ENCODE measurements at places on chromosomes 7 and 10. TPM values are rescaled to one million over a fixed set of nuclear protein-coding genes. Genes with fewer than 3 reads are reported as not detected.
A peak's percentile ranks its signal among the peaks of the same experiment; 100 is the strongest.

The GPER1 gene
- 11.1 TPM for total RNA-seq

The BHLHA15 gene
- 0.81 TPM for total RNA-seq

The TAS2R41 gene
- not detected for total RNA-seq

The PNLIPRP1 gene
- not detected for total RNA-seq

The FXYD4 gene
- 1.1 TPM for total RNA-seq

The ELFN1 gene
- 4.3 TPM for total RNA-seq

The GNGT1 gene
- not detected for total RNA-seq

DNA sequence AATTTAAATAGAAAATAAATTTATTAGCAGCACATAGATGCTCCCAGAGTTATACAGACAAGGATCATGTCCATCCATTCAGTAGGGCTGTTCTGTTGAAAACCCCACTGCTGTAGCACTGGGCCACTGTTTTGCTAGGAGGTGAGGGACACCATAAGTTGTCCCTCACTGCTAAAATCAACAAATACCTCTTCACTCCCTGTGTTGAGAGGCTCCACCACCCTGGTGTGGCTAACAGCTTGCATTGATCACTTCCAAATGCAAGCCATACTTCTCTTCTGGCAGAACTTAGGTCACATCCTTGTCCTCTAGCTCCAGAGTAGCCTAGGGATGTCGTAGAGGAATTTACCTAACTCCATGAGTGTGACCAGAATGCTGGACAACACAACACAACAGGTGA, 55.4 kb downstream of the MDFIC start:
- H3K4me1 ChIP-seq, result peaks cover 20% of the 10 kb centered on the region
- peaks cover 7% of the 10 kb centered on the region for H3K36me3 ChIP-seq
- H3K27me3 ChIP-seq, result no peaks in the 10 kb centered on the region
- H3K4me3 ChIP-seq, result no peak overlapping the region

GRCh38 chr7:66523409-66523808, 105.3 kb upstream of the KCTD7 start:
- H3K4me1 ChIP-seq, result no peaks in the 10 kb centered on the region
- H3K27ac ChIP-seq, result no peak overlapping the region
- DNase-seq, result no peak
- H3K36me3 ChIP-seq, result no peaks in the 10 kb centered on the region
- no peak overlapping the region for H3K4me3 ChIP-seq

DNA sequence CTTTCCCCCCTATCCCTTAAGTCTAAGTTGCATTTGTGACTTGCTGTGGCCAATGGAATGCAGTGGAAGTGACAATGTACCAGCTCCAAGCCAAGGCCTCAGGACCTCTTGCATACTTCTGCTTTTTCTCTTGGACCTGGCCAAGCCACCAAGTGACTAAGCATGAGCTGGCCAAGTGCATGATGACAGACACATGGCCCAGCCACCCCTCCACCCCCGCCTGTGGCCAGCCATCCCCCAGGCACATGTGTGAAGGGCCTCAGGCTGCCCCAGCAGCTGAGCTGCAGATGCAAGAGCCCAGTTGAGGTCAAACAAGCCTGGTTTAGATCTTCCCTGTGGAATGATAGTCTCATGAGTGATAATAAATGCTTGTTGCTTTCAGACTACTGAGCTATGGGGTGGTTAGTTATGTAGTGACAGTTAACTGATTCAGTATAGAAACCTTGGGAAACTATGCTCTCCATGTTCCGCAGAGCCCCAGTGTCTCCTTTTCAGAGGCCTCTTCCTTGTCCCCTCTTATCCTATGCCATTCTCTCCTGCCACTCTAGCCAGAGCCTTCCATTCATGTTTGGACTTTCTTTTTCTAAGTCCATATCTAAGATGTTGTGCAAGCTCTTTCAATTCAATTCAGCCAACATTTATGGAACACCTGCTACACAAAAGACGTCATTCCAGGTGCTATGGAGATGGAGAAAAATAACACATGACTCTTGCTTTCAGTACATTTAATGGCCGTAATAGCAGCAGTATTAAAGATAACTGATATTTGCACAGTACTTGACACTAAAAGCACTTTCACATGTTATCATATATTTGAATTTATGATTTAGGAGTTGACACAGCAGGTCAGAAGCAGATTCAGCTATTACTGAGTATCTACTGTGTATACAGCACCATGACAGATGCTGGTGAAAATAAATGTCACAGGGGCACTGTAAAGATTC, 55.5 kb upstream of the LOXL4 start:
- H3K36me3 ChIP-seq, result no peaks in the 10 kb centered on the region
- H3K27ac ChIP-seq, result no peak overlapping the region
- peak; percentile 89 for DNase-seq
- no peak overlapping the region for H3K4me3 ChIP-seq
- no peaks in the 10 kb centered on the region for H3K27me3 ChIP-seq
- H3K4me1 ChIP-seq, result no peaks in the 10 kb centered on the region

DNA sequence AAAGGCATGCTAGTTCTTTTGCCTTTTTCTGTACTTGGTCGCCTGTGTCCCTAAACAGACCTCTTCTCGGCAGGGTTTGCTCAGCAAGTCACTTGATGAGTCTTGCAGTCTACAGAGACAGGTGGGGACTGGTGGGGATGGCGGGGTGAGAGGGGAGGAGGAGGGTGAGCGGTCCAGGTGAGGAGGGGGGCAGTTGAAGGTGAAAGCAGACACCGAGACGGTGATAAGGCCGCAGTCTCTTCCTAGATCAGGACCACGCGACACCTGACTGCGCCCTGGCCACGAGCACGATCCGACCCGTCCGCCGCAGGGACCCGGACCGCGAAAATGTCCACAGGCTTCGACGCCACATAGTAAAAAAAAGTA, 566 bp downstream of the ASNS start:
- H3K4me3 ChIP-seq, result peak overlapping the region; percentile 76
- H3K27me3 ChIP-seq, result no peaks in the 10 kb centered on the region
- H3K27ac ChIP-seq, result peak overlapping the region; percentile 45
- no peaks in the 10 kb centered on the region for H3K36me3 ChIP-seq

DNA sequence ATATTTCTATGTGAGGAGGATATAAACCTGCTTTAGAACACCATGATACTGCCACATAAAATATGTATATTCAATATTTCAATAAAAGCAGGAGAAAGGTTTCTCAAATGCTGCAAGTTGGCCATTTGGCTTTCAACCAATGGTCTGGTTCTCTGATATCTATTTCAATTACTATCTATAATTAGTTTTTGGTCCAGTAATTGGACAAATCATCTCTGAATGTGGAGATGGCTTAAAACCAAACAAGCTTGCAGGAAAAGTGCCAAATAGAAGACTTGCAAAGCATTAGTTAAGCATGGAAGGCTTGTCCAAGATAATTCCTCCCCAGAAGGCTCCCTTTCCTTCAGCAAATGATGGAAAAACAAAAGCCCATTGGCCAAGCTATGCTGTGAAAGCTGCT, 140.1 kb downstream of the CPEB3 start:
- no peak for DNase-seq
- H3K27ac ChIP-seq, result no peak overlapping the region
- H3K4me1 ChIP-seq, result no peaks in the 10 kb centered on the region

DNA sequence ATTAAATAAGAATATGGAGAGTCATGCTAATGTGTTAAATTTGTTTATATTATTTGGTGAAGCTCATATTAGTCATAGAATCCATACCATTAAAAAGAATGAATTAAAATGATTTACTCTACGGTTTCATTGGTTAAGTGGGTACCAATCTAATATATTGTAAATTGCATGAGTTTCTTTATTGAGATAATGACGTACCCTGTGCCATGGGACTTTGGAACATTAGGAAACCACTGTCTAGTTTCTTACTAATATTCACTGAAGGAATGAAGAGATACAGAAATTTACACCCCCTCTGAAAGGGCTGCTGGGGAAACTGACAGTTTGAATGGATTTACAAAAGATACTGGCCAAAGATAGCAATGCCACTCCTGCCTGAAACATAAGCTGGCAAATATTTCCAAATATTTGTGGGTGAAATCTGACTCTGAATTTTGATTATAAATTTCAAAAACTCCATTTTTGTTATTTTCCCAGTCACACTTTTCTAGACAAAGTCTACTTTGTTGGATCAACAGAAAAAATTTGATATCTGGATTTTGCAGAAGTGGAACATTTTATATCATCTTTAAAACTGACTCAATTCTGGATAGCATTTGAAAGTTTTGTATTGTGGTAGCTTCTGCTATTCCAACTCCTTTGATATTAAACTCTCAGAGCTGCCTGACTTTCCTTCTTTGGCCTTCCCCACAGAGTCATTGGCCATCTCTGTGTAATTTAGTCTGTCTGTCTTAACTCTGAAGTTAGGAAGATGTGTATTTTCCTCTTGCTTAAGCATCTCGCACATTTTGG, 22.3 kb downstream of the MDFIC start:
- no peak overlapping the region for H3K4me3 ChIP-seq
- DNase-seq, result no peak
- H3K27me3 ChIP-seq, result no peaks in the 10 kb centered on the region
- H3K4me1 ChIP-seq, result peaks cover 23% of the 10 kb centered on the region
- H3K27ac ChIP-seq, result peak overlapping the region; percentile 47

DNA sequence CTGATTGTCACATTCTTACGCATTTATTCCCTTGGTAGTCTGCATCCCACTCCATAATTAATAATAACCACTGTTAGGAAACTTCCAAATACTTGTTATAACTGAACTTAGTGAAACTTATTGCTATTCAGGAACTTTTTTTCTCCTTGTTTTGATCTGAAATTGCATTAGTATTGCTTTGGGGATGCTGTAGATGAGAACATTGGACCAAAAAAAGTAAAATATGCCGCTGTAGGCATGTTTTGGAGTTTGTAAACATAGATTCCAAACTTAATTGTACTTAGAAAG, 1.7 kb downstream of the PPP1R9A start:
- peak overlapping the region; percentile 59 for H3K4me3 ChIP-seq
- peak overlapping the region; percentile 79 for H3K27ac ChIP-seq
- no peaks in the 10 kb centered on the region for H3K4me1 ChIP-seq

GRCh38 chr10:121734589-121735045, 136.4 kb upstream of the FGFR2 start:
- no peaks in the 10 kb centered on the region for H3K36me3 ChIP-seq
- no peak overlapping the region for H3K4me3 ChIP-seq
- no peaks in the 10 kb centered on the region for H3K4me1 ChIP-seq
- DNase-seq, result no peak

- peaks cover 19% of the 10 kb centered on the region for H3K4me1 ChIP-seq
- peaks cover 100% of the 10 kb centered on the region for H3K27me3 ChIP-seq
- no peak for DNase-seq
- no peaks in the 10 kb centered on the region for H3K36me3 ChIP-seq
- H3K4me3 ChIP-seq, result no peak overlapping the region
Observed at GRCh38 chr7:155465761-155466141, 7.8 kb downstream of the EN2 start.

DNA sequence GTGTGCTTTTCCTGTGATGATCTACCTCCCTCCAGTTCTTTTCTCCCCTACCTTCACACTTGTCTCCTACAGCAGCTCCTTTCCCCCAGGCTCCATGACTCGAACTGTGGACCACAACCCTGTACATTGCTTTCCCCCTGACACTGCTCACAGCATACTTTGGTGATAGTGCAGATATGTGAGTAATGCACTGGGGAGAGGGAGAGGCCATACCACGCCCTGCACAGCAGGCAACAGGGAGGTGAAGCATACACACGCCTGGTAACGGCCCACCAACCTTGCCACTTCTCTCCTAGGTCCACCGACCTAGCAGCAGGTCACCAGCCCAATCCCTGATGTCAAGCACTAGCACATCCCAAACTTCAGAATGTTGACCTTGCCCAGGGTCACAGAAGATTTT, 238.2 kb downstream of the GRID1 start:
- no peaks in the 10 kb centered on the region for H3K27me3 ChIP-seq

DNA sequence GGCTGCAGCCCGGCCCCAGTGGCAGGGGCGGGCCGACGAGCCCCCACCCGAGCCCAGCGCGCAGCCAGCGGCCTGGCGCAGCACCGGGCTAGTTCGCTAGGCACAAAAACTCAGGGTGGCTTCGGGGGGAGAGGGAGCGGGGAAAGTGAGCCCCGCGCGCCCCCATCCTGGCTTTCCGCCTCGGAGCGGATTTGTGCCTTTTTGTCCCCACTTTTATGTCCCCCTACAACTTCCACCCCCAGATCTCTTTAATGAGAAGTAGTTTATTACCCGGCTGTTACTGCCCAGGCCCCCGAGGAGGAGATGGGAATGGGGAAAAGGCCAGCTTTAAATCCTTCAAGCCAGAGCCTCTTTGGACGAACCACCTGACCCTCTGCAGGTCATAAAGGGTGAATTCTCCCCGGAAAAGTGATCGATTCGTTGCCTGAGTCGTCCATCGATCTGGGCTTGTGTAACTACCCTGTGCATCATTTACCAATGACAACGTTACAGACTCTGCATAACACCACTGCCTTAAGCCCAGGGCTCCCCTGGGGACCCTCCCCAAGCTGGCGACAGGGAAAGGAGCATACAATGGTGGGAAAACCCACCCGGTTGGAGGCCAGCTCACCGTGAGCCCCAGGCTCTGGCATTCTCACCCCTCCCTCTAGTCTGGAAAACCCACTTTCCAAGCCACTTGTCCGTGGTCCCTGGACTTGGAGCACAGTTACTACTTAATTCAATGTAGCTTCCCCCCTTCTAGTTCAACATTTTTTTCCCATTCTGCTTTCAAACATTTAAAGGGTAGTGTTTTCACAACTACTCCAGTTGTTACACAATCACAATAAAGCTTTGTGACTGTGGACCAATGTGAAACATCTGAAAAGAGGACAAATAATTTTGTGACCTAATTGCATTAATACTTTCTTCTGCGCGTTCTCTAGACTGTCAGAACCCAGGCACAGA, 748 bp upstream of the SH3PXD2A start:
- H3K36me3 ChIP-seq, result no peaks in the 10 kb centered on the region
- H3K4me3 ChIP-seq, result peak overlapping the region; percentile 69
- H3K27me3 ChIP-seq, result no peaks in the 10 kb centered on the region
- H3K4me1 ChIP-seq, result peaks cover 34% of the 10 kb centered on the region
- no peak for DNase-seq
